ENCODE measurements at places on chromosomes 11 and 22.

- DNase-seq = no peak
These were observed 22.5 kb upstream of the KRTAP5-7 start for GRCh38 chr11:71504531-71504930.

DNA sequence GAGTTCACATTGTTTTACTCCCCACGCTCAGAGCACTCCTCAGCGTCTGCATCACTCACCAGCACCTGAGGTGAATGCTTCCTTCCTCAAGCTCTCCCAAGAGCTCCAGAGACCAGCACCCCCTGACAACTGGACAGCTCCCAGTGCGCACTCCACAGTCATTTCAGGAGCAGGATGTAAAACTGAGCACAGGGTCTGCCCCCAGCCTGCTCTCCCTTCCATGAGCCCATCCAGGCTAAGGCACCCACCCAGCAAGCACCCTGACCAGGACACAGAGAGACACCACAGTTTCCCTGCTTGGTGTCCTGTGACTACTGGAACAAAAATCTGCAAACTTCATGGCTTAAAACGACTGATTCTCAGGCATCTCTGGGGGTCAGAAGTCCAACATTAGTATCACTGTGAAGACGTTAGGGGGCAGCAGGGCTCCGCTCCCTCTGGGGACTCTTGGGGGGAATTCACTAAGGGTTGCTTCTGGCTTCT is 3.3 kb downstream of the SCGB1D2 start:
- DNase-seq = peak; percentile 27

- DNase-seq = peak; percentile 31
These were observed 294.4 kb downstream of the DDX10 start for GRCh38 chr11:108959105-108959761.

GRCh38 chr22:43750751-43751150 is 61.4 kb downstream of the EFCAB6 start:
- no peak for DNase-seq

- DNase-seq = no peak
These were observed 426.8 kb upstream of the CADM1 start for GRCh38 chr11:115930886-115931547.

DNA sequence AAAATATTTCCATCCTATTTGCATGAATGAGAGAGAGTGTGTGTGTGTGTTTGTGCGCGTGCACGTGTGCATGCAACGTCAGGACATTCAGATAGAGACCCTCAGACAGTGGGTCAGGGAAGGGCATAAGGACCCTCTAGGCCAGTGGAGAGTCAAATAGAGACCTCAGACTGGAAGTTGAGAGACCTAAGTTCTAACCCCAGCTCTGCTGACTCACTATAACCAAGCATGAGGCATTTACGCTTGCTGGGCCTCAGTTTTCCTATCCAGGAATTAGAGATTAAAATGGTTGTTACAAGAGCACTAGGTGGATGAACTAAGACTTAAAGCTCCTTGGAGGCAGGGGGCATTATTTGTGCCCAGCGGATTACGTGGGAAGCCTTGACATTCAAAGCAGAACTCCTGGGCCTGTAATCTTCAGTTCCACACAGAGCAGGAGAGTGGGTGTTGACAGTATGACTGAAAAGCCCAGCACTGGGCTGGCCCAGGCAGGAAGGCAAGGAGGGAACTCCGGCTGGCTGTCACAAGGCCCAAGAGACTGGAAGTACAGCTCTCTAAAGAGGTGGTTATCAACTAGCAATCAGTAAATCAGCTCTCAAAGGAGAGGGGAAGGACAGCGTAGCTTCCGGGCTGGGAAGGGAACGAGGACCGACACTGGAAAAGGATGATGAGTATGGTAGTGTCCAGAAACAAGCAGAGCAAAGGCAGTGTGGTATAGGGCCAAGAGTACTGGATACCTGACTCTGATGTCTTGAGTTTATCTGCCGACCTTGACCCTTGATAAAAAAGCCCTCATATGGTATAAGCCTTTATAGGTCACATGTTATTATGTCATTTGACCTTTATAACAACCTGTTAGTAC is 9.2 kb downstream of the RHOG start:
- DNase-seq = no peak

DNA sequence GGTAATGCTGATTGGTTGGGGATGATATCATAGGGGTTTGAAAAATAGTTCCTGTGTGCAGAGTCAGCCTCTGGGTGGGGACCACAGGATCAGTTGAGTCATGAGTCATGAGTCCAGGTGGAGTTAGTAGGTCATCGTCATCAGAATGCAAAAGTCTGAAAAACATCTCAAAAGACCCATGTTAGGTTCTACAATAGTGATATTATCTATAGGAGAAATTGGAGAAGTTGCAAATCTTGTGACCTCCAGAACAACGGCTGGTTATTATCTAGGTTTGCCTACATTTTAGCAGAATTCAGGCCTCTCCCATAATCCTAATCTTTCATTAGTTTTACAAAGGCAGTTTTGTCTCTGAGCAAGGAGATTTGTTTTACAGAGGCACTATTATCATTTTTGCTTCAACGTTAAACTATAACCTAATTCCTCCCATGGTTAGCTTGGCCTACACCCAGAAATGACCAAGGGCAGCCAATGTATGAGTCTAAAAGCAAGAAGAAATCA is 38.9 kb downstream of the MS4A2 start:
- no peak for DNase-seq

- DNase-seq = peak; percentile 58
These were observed at the start of gene DAGLA for GRCh38 chr11:61679893-61680621. Gene DAGLA (plus strand): TSS chr11:61680391. CDS start chr11:61720156, 39,765 bp downstream.

DNA sequence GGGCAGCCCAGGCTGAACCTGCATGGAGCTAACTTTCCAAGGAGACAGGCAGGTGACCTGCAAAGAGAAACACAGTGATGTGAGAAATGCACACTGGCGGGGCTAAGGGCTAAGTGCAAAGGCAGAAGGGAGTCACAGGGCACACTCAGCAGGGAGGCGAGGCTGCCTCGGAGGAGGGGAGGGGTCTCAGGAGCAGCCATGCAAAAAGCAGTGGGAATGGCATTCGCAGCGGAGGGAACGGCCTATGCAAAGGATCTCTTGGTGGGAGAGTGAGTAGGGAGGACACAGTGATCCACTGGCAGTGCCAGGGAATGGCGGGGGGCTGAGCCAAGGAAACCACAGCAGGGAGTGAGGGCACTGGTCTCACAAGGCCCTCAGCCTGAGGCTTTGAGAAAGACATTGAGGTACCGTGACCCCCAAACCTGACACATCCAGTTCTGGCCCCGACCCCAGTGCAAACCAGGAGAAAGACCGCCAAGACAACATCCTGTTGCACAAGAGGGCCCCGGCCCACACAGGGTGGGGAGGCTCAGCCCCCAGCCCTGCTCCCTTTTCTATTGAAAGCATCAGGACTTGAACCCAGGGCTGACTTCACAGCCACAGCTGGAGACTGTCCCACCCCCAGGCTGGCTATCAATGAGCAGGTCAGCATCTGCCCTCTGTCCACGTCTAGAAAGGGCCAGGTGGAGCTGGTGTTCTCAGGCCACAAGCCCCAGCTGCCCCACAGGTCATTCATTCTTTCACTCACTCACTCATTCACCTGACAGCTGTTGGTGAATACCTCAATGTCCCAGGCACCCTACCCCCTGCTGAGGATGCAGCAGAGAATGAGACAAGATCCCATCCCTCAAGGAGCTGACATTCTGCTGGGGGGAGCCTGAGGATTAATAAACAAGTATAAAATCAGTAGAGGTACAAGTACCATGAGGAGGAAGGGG is 50.7 kb downstream of the IGLL1 start:
- DNase-seq = no peak

GRCh38 chr11:107018219-107018901 is at the start of gene GUCY1A2:
Gene GUCY1A2 (minus strand): TSS chr11:107018476. CDS start chr11:107018055, 421 bp downstream.
- DNase-seq = no peak

DNA sequence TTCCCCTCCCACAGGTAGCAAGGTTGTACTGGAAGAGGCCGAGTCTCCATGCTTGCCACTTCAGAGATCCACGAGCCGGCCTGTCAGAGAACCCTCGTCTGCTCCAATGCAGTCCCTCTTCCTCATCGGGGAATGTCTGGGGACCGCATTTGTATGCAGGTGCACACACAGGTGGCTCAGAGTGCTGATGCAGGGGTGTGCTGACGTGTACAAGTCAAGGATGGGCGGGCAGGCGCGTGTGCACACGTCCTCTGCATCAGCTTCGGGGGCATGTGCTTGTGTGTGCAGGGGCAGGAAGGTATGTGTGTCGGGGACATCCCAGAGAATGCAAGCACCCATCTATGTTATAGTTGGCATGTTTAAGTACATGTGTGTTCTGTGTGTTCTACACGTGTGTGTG is 49.4 kb downstream of the ELFN2 start:
- no peak for DNase-seq

GRCh38 chr22:46514592-46515207 is 22.7 kb downstream of the CELSR1 start:
- peak; percentile 75 for DNase-seq

- peak; percentile 81 for DNase-seq
These were observed 10.4 kb downstream of the PDHX start for GRCh38 chr11:34926831-34927132.

DNA sequence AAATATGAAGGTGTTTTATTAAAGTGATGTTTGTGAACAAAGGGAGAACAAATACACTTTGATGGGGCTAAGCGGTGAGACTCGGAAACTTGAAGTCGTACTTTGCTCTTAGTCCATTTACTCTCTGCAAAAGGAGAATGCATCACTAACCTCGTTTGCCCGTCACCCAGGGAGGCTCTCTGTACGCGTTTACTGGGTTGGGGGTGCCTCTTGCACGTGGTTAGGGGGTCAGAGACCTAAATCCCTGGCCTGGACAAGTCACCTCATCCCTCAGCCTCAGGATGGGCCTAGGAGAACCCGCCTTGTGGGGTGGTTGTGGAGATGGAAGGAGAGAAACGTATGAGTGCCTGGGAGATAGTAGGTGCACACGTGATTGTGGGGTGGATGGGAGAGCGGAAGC is 803 bp upstream of the IFT27 start:
- DNase-seq = no peak

Measured in fibroblast of skin of back (primary cell).